ENCODE measurements at places on chromosomes 16 and 17.

- no peak for DNase-seq
These were observed 565 bp upstream of the XAF1 start for GRCh38 chr17:6755281-6755680.

DNA sequence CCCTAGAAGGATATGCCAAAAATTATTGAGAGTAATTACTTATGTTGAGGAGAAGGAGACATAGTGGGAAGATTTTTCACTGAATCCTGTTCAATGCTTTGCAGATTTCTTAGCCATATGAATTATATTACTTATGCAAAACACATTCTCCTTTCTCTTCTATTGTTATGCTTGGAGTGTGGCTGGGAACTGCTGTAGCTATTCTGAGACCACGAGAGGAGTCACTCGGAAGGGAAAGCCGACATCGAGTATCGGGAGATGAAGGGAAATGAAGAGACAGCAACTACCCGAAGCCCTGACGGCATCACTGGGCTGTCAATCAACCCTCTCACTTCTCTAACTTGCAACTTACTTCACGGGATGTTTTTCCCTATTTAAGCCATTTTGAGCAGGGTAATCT, 39.6 kb downstream of the STX8 start:
- DNase-seq, result no peak

- DNase-seq, result no peak
These were observed 32.2 kb upstream of the CCL2 start for GRCh38 chr17:34222722-34223497.

DNA sequence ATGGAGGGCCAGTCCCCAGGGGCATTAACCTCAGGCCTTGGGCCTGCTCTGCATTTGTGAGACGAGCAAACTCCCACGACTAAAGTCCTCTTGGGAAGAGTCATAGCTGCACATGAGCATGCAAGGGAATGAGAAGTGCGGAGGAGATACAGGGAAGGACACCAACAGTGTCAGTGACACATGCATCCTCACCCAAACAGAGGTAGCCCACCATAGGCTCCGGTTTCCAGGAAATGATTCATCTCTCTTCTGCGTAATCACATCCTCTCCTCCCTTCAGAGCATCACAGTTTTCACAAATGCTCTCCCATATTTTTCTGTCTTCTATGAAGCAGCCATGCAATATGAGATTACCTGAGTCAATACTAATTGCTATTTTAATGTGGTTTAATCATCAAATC, 725.7 kb upstream of the GOT2 start:
- DNase-seq, result no peak

DNA sequence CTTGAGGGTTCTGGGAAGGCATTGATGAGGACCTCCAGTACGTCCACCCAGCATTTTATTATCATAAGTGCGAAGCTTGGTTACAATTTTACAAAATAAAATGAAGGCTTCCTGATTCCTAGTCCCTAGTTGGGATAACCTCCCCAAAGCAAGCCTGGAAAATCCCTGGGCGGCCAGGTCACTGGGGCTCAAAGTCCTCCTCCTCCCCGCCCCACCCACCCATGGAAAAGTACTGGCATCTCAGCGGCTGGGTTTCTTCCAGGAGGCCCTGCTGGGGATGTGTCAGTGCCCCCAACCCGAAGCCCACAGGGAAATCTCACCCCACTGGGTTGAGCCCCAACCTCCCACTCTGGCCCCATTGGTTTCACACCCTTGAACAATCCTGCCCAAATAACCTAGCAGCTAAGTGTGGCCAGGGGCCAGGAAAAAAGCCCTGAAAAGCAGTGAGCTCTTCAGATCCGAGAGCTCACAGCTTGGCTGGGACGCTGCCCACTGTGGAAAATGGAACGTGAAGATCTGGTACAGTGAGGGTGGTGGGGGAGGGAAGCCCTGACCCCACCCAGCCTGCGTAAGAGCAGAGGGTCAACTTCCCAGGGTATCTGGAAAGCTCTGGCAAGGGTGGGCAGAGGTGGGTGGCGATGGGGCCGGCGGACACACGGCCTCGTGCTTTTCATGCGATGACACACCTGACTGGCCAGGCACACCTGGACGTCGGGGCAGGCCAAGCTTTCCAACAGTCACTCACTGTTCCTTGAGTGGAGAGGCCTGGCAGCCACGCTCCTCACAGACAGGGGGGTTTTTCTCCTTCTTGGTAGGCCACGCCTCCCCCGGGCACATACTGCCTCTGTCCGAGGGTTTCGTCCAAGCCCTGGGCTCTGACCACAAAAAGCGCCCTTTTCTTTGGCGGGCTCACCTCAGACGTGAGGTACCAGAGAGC, 324.5 kb downstream of the SOX9 start:
- DNase-seq, result no peak

- DNase-seq, result no peak
These were observed 59.6 kb upstream of the MTMR4 start for GRCh38 chr17:58574025-58574424.

DNA sequence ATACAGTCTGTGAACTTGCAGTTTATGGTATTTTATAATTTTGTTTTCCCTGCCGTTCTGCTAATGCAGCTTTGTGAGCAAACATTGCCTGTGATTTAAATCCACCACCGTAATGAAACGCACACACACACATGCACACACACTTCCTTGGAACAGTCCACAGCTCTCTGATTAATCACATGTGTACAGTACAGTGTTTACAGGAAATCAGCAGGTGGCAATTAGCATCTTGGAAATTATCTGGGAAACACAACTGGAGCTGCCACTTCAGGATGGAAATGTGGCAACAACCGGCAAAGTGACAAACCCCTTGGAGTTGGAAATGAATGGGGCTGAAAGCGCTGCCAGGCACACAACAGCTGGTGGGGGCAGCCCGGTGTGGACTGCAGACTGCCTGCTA, 12.9 kb upstream of the ZKSCAN2 start:
- DNase-seq, result no peak

- DNase-seq, result no peak
These were observed 129.8 kb downstream of the CLEC16A start for GRCh38 chr16:11074131-11074530.

DNA sequence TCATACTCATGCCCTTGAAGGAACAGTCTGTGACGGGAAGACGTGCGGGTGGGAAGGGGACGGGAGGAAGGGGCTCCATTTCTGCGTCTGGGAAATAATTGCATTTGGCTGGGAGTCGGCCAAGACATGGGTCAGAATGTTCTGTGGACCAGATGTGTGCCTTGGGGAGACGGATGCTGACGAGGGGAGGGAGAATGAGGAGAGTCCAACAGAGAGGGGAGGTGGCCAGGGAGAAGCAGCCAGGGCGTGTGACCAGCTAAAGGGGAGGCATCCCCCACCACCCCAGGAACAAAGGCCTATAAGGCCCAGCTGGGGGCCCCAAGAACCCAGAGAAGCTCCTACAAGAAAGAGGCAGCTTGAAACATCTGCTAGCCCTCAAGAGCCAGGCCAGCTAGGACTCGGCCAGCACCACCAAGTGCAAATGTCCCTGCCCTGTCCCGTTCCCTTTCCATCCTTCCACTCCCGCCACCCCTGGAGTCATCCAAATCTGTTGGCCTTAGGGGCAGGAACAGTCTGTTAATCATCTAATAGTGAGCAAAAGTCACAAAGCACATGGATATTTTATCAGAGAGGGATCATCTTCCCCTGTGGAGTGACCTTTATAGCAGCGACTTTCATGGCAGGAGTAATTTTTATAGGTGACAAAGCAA, 42.5 kb upstream of the BCO1 start:
- DNase-seq, result no peak

GRCh38 chr16:31451681-31452351, 7.5 kb upstream of the ARMC5 start:
- DNase-seq, result no peak

DNA sequence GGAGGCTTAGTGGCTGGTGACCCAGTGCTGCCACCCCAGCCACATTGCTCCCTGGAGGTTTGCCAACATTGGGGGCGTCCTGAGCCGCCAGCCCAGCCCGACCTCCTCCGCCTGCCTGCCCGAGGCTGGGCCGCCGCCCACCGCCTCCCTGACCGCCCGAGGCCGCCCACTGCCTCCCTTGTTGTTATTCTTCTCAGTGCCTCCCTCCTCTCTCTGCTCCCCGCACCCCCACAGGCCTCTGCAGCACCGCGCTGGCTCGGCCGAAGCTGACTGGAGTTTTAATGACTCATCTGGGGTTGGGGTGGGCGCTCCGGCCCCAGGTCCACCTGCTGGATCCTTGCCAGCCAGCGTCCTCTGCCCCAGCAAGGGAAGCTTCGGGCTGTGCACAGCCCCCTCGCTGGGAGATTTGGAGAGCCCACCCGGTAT, 102.5 kb downstream of the RBFOX3 start:
- DNase-seq, result no peak

DNA sequence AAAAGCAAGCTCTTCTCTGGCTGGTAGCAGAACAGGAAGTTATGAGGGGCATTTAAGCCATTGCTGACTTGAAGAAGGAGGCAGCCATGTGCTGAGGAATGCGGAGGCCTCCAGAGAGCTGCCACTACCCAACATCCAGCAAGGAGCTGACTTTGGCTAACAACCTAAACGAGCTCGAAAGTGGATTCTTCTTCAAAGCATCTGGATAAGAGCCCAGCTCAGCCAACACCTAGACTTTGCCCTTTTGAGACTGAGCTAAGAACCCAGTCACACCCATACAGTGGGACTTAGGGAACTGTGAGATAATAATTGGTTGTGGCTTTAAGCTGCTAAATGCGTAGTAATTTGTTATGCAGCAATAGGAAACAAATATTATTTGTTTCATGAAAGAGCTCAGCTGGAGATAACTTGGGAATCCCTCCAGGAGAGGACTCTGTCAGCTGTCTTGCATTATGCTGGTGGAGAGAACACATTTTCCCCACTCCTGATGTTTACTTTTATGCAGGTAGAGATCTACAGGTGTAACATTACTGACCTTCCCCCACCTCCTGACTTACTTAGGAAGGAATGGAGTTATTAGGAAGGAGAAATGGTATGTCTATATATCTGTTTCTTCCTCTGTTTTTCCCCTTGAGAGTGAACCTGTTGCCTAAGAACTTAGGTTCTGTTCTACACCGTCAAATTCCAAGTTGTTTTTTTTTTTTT, 52.7 kb upstream of the ZNF629 start:
- DNase-seq, result no peak

GRCh38 chr17:63275971-63276745, 169.9 kb downstream of the CYB561 start:
- no peak for DNase-seq

DNA sequence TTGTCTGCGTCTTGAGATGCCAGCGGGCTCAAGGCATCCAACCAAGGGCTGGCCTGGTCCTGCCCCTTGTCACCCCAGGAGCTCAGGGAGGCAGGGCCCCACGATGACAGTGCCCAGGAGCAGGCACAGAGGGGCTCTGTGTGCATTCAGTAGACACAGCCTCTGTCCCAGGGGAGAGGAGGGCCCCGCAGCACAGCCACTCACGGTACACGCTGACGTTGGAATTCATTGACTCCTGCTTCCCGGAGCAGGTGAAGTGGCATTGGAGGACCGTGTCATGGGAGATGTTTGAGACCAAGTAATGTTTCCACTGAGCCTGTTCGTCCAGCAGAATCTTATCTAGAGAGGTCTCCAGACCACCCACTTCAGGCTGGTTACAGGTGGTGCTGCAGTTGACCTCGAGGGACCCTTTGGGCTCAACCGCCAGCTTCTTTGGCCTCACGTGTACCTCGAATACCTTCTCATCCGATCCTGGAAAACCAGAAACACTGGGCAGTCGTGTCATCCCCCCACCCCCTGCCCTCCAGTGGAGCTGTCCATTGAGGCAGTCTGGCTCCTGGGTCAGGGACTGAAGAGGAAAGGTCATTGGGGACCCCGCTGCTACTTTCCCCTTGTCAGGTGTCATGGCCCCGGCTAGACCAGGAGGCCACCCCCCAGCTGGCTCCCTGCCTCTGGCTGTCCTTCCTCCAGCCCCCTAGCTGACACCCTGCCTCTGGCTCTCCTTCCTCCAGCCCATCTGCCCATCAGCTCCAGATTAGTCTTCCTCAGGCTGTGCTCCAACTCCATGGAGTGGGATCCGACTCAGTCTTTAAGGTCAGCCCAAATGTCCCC, 7.0 kb downstream of the PRR29 start:
- DNase-seq, result no peak

DNA sequence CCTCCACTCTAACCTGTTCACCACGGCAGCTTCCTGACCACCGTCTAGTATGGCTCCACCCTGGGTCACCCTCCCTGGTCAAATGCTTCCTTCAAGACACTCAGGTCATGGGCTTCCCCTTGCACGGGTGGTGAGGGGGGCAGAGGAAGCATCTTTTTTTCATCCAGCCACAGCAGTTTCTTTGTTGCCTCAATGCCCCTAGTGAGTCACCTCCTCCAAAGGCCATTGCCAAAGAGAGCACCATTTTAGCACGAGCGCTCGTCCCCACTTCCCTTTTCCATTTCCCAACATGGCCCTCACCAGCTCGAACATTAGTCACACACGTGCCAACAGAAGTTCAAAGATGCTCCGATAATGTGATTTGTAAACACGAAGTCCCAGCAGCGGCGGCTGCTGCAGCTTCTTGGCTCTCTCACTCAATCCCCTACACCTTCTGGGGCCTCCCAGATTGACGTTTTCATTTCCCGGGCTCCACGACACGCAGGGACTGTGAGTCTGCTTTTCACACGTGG, 134.6 kb downstream of the GAS7 start:
- no peak for DNase-seq

- DNase-seq, result no peak
These were observed 1.4 kb downstream of the TOM1L1 start for GRCh38 chr17:54902017-54902416.

DNA sequence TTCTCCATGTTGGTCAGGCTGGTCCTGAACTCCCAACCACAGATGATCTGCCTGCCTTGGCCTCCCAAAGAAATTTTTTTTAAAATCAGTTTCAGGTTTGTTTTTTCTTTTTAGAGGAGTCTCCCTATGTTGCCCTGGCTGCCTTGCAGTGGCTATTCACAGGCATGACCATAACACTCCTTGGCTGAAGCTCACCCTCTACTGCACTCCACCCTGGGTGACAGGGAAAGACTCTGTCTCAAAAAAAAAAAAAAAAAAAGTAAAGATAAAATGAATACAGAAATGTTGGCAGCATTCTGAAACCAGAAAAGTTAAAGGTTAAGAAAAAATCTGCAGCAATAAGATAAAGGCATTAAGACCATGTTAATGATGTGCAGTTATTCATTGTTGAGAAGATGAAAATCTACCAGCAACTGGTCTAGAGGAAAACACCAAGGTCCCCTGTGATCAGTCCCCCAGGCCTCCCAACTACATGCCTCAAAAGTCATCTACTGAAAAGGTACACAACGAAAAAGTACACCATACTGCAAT, 15.1 kb downstream of the YWHAE start:
- no peak for DNase-seq

DNA sequence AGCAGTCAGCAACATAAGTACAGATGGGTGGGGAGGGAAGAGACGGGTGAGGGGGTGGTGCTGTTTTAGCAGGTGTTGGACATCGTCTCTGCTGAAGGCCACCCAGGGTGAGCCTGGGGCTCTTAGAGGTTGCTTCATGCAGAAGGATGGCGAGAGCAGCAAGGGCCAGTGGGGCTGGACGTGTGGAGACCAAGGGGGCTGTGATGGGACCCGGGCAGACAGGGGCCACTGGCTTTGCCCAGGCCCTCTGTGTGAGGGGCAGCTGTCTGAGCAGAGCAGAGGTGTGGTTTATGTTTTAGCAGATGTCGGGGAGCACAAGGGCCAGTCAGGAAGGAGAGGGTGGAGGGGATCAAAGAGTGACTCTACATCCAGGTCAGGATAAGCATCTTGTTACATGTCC, 4.8 kb downstream of the NARF start:
- DNase-seq, result no peak
